ENCODE measurements at places on chromosomes 1 and 21. TPM values are rescaled to one million over a fixed set of nuclear protein-coding genes. Genes with fewer than 3 reads are reported as not detected.

- DNase-seq: no peak
Observed at GRCh38 chr1:7335224-7335879, 435.7 kb upstream of the VAMP3 start.

Gene CR2
- not detected for total RNA-seq

DNA sequence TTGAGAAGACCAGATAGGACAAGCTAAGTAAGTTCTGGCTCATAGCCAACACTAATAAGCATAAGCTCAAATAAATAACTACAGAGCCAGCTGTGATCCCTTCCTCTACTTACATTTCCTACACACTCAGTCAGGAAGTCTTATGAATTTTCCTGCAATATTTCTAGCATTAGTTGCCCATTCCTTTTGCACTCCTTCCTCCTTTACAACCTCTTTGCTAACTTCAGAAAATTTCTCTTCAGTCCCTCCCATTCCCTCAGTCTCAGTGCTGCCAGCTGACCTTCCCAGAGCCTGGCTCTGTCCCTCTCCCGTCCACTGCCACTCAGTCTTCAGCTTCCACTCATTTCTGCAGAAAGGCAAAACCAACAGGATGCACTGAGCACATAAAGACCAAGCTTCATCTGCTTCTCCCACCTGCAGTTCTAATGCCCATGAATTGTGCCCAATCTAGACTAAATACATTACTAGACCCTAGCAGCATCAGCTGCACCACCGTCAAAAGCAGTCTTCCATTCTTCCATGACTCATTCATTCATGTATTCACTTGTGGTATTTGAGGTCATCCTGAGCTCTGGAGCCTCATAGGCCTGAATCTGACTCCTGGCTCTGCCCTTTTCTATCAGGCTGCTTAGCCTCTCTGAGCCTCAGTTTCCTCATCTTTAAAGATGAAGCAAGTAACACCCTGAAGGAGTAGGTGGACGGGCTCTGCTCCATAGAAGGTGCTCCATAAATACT is 54.6 kb upstream of the SIPA1L2 start:
- DNase-seq: no peak

- no peak for DNase-seq
Observed at GRCh38 chr1:236467327-236467641, 56.5 kb upstream of the LGALS8 start.

DNA sequence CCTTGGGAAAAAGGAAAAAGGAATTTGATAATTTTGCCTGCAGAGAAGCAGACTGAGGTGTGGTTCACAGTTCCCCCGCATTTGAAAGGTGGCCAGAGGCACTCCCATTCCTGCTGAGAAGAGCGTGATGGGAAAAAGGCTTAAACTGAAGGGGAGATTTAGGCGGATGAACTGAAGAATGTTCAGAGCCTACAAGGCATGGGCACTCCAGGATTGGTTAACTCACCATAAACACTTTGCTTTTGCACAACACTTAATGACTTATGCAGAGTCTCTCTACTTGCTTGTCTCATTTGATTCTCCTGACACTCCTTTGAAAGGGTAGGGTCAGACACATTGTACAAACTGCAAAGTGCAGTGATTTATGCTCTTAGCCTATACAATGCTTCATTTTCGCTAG is 119.6 kb upstream of the RUNX1 start:
- DNase-seq: no peak

Gene PADI4
- 0.22 TPM for total RNA-seq
